Stimulated activated CD8-positive, alpha-beta memory T cell treated with anti-CD3 and anti-CD28 coated beads, Interleukin-4, amount 100 ng/mL, for 4 hours (primary cell): ENCODE measurements at places on chromosomes 11 and 22.

- DNase-seq, result peak; percentile 76
These were observed 15.8 kb upstream of the EHD1 start for GRCh38 chr11:64894070-64894811.

DNA sequence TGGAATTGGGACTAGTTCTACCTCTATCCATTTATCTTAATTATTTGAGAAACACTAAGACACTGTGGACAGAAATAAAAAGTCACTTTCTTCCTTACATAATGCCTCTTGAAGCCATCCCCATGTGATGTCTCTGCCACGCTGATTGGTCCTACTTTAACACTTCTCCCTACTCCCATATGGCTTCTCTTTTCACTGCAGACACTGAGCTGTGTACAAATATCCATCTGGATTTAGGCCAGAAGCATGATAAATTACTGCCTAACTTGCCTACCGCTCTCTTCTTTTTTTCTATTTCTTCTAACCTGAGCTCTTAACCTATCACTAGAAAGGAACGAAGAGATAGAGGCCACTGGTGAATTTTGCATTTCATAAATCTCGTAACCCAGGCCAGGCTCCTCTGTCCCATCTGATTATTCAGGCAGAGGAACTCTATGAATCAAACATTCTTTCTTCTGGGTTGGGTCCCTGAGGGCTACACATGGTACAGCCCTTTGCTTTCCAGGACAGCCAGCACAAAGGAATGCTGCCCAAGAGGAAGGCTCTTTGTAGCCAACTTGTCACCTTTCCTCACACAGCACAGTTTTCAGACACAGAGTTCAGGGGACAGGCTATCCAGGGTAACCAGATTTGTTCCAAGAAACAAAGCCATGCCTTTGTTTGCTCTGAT lies 878.5 kb upstream of the LRRC4C start:
- no peak for DNase-seq

- DNase-seq, result no peak
These were observed 593.6 kb downstream of the NELL1 start for GRCh38 chr11:21262992-21263391.

- DNase-seq, result no peak
These were observed 63.8 kb downstream of the IMMP1L start for GRCh38 chr11:31445621-31446020.

DNA sequence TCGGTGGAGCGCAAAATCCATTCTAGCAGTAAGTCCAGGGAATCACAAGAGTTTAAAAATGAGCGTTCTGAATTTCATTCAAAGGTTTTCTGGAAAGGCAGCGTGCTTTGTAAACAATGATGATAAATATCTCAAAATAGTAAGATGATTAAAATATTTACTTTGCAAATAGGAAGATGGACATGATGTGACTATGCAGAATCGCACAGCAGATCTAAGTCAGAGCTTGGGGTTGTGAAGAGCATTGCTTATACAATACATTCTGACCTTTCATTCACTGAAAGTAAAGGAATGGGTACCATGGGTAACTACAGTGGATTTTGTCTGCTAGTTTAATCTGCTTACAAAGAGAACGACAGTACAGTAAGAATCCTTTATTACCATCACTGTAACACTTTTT lies 77.5 kb downstream of the PPP6R3 start:
- DNase-seq, result no peak

DNA sequence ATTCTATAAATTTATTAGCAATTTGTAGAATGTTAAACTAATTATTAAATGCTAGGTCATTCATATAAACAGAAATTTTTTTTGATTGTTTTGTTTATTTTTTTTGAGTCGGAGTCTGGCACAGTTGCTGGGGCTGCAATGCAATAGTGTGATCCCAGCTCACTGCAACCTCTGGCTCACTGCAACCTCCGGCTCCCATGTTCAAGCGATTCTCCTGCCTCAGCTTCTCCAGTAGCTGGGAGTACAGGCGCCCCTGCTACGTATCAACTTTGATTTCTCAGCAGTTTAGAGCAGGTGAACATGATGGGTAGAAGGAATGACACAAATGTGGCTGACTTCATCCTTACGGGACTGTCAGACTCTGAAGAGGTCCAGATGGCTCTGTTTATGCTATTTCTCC lies at the start of gene OR8H3:
Gene OR8H3 (plus strand): TSS at position 301 of the 400 bp plus-strand sequence. CDS start 0 bp downstream, at position 301.
- DNase-seq, result no peak

- no peak for DNase-seq
These were observed 4.8 kb downstream of the GVQW3 start for GRCh38 chr11:76385903-76386302.

DNA sequence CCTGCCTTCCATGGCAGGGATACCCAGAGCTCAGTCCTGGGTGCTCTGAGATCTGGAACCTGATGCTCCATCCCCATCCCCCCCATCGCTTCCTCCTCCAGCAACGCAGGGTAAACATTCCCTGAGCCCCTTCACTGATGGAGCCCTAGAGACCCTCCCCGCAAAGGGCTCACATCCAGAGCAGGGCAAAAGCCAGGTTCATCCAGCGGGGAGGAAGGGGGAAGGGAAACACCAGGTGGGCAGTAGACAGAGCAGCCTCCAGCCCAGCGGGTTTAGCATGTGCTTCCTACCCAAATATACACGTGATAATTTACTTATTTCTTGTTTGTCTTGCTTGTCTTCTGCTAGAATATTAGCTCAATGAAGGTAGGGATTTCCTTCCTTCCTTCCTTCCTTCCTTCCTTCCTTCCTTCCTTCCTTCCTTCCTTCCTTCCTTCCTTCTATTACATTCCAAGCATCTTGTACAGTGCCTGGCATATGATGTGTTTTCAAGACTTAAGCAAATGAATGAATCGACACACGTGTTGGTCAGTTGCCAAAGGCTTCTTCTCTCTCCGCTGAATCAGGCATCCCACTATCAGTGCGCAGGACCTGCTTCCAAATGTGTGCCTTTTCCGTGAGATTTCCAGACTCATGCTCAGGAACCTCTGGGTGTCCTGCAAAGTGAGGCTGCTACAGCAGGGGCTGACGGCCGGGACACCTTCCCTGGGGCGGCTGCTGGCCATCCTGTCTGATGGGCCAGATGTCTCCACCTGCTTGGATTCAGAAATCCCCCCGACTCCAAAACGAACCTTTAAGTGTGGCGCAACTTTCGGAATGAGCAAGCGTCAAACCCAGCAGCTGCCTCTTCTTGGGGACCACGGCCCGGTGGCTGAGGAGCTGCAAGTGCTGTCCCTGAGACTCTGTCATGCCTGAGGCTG lies 955.1 kb downstream of the BRD1 start:
- DNase-seq, result no peak

- no peak for DNase-seq
These were observed 11.8 kb downstream of the TMEM184B start for GRCh38 chr22:38260761-38261681.

GRCh38 chr22:29292379-29292778 lies 14.1 kb upstream of the GAS2L1 start:
- DNase-seq, result no peak

GRCh38 chr11:635945-636510 lies 1.0 kb upstream of the DRD4 start:
- no peak for DNase-seq
